Amniotic stem cell (primary cell): ENCODE measurements at places on chromosomes 13 and 19.

GRCh38 chr19:1783874-1784273, 28.2 kb downstream of the ATP8B3 start:
- no peak for DNase-seq

DNA sequence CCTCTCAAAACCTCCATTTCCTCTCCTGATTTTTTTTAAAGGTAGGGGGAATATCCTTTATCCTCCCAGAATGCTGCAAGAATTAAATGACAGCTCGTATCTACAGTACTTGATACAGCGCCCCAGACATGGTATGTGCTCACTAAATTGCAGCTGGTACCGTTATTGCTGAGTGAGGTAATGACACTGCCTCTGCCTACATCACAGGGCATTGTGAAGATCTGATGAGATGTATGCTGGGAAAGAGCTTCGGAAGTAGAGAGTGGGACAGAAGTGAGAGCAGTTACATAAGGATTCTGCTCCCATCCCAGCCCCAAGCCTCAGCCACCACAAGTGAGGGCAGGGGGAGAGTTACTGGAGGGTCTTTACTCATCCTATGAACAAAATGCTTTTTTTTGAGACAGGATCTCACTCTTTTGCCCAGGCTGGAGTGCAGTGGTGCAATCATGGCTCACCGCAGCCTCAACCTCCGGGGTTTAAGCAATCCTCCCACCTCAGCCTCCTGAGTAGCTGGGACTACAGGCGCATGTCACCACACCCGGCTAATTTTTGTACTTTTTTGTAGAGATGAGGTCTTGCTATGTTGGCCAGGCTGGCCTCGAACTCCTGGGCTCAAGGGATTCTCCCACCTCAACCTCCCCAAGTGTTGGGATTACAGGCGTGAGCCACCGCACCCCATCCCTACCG, 1.7 kb upstream of the FKRP start:
- DNase-seq: no peak

GRCh38 chr13:90447034-90447733, 900.3 kb upstream of the MIR17HG start:
- DNase-seq: no peak

DNA sequence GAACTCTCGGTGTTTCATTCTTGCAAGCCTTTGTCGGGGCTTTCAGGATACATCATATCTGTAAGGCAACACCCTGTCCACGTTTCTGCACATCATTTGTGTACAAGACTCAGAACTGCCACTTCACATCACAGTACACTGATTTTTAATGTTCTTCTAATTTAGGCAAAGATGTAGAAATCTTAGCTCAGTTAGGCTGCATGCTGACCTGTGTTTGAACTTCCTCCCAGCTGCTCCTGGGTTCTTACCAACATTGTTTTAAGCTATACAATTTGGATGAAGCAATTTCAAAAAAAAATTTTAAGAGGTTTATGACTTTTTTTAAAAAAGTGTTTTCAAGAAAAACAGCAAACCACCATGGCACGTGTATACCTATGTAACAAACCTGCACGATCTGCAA, 1047.9 kb upstream of the SLC10A2 start:
- no peak for DNase-seq

DNA sequence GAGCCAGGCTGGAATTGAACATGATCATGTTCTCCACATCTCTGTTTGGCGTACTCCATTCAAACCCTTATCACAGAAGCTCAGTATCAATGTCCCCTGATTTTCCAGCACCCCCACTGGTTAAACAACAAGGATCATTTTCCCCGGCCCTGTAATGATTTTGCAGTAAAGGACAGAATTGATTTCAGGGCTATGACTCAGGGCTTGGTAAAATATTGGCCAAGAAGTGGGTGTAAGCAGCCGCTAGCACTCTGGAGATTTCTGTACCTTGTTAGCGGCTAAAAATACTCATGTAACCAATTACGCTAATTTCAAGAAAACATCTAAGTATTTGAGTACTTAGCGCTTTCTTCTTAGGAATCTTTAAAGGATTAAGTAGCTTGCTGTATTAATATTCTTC, 69.5 kb upstream of the FNDC3A start:
- no peak for DNase-seq

DNA sequence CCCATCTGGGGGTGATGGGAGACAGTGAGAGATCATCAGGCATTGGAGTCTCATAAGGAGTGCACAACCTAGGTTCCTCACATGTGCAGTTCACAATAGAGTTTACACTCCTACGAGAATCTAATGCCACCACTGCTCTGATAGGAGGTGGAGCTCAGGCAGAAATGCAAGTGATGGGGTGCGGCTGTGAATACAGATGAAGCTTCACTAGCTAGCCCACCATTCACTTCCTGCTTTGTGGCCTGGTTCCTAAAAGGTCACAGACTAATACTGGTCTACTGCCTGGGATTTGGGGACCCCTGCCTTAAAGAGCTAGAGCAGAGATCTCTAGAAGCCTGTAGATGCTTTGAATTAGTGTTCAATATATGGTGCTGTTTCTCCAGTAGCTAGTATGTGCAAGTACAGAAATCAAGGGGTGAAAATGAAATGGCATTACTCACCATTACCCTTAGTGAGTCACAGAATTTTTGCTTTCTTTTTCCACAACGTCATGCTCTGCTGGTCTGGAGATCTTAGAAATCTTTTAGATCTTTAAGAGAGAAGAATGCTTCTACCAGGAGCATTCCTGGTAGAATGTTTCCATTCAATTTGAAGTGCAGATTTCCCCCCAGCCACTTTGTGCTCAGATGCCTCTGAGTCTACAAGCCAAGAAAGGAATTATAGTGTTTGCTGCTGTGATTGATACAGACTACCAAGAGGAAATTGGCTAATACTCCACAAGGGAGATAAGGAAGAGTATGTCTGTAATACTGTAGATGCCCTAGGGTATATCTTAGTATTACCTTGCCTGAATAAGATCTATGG, 2301.2 kb downstream of the PCDH9 start:
- peak; percentile 64 for DNase-seq

DNA sequence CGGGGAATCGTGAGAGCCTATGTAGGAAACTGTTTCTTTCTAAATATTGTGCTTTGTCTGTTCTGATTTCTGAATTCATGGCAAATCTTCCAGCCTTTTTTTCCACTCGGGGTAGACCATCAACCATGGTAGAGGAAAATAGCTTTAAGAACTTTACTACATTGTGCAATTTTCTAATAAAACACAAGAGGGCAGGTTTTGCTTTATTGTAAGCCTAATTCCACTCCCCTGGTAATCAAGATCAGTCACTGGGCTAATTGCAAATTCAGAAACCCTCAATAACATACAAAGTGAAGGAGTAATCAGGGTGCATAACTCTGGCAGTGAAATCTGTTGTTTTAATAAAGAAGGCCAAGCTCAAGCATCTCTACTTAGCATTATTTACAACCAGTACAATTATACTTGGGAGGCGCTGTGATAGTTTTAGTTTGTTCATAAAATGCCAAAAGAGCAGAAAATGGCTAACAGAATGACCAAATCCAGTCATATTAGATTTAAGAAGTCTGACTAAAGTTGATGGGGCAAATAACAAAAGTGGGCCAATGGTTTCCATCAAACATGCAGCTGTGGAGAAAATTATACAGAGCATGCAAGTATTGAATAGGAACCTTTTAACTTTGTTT, 43.8 kb downstream of the DCT start:
- DNase-seq: no peak

DNA sequence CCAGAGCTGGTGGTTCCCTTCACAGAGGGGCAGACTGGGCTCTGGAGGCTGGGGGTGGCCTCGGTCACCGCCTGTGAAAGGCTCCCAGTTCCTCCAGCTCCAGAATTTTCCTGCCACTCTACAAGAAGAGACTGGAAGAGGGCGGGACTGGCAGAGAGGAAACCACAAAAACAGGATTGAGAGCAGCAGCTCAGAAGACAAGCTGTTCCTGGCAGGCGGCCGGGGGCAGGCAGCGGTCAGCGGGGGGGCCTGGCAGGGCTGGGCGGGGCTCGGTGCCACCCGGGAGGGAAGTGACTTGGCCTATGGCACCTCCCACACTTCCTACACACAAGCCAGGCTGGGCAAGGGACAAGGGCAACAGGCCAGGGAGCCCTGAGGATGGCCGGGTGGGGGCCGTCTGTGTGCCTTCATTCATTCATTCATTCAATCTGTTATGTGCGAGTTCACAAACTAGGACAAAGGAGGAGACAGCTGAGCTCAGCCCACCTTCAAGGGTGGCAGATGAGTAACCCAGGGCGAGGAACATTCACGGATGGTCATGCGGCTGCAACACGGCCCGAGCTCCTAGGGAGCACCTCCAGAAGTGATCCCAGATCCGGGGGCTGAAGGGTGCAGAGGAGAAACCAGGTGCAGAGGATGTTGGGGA, 16.9 kb upstream of the BTBD2 start:
- DNase-seq: peak; percentile 72

DNA sequence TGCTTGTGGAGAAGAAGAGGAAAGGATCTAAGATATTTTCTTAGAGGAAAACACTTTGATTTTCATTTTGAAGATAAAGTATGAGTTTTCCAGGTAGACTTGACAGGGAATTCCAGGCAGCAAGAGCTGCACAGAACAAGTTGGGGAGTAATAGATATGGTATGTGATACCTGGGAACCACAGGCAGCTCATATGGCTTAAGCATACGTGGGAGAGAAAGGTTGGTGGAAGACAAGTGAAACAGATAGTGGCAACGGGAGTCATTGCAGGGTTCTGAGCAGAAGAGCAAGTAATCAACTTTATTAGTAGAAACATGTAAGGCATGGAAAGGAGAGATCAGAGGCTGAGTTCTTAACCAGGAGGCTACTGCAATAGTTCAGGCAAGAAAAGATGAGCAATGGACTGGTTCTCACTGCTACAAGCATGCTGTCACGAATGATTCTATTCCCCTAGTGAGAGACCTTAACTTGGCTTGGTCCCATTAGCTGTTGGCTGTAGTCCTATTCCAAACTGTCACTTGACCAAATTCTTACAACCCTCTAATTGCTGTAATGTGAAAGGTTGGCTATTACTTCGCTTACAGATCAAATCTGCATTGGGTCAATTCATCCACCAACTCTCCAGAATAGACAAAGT, 217.9 kb downstream of the VWA8 start:
- no peak for DNase-seq

GRCh38 chr19:55443045-55443823, at the start of gene SHISA7:
TSS of gene SHISA7 (minus strand) at chr19:55443300. CDS start at chr19:55442863, 437 bp downstream.
- no peak for DNase-seq

DNA sequence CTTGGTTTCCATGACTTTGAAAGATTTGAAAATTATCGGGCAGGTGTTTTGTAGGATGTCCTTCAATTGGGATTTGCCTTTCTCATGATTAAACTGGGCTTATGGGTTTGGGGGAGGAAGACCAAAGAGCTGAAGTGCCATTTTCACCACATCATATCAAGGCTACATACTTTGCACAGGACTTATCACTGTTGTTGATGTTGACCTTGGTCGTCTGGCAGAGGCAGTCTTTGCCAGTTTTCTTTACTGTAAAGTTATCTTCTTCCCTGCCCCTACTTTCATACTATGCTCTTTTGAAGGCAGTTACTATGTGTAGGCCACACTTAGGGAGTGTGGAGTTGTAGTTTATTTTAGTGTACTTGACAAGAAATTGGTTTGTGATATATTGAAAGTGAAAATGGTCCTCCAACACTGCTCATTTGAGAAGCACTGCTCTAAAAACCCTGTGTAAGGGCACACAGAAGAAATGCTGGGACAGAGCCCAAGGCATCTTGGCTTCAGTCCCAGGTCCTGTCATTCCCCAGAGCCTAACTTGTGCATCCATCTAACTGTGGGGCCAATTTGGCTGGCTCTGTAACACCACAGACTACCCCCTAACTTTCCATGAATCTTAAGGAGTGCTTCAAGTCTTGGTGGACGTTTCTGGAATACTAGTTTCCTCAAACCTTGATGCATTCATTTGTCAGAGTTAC, 384.9 kb downstream of the KCNRG start:
- DNase-seq: no peak

- no peak for DNase-seq
These were observed 65.1 kb upstream of the NPAS1 start for GRCh38 chr19:46954502-46954992.

DNA sequence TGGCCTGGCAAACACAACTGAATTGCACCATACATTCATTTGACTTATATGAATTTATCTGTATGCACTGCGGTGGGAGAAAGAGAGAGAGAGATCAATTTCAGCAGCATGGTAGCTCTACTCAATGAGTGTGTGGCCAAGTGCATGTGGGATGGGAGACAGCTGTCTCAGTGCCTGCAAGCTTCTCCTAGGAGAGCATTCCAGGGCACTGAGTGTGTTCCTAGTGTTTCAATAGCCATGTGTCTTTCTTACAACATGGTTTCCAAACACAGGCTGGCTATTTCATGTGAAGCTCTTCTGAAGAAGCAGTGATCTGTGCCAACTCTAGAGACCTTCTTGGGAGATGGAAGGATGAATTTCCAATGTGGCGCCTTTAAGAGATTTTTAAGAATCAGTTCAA, 43.5 kb downstream of the NEK5 start:
- DNase-seq: no peak

DNA sequence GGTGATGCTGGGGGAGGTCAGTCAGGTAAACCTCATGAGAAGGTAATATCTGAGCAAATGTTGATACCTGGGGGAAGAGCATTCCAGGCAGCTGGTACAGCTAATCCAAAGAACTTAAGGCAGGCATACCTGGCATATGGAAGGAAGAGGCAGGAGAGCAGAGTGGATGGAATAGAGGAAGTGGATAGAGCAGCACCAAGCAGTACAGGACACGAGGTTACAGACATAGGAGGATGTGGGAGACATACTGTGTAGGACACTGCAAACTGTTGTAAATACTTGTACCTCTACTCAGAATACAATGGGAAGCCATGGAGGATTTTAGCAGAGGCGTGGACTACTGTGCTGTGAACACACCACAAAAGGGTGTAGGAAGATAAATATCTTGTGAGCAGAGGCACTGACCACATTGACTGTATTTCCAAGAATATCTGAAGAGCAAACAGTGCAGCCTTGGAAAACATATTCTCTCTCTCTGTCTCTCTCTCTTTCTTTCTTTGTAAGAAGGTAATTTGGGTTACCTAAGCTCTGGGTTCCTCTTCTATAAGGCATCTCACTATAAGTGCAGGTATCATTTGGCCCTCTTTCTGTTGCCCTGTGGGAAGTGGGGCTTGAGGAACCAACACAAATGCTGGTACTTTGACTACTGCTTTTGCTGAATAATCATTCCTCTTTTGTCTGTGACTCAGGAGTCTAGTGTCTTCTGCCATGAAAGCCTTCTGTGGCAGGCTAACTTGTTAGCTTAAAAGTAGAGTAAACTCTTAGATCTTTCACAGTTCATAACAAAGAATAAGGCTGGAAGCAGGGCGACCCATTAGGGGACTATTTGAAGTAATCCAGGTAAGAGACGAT, 238.0 kb downstream of the VWA8 start:
- DNase-seq: no peak
